ENCODE measurements at places on chromosomes 6 and 20.

- no peak for DNase-seq
These were observed 18.8 kb downstream of the KCNK5 start for GRCh38 chr6:39210450-39210849.

DNA sequence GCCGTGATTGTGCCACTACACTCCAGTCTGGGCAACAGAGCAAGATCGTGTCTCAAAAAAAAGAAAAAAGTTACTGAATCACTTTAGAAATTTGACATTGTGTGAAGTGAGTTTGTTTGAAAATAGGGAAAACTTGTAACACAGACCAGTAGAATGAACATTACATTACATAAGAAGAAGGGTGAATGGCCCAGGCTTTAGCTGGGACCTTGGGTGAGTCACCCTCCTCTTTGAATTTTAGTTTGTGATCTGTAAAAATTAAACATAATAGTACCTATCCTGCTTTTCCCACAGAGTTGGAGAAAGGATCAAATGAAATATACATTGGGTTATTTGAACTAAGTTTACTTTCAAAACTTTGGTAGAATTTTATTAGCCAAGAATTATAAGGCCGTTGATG, 56.3 kb downstream of the KCNS1 start:
- no peak for DNase-seq

DNA sequence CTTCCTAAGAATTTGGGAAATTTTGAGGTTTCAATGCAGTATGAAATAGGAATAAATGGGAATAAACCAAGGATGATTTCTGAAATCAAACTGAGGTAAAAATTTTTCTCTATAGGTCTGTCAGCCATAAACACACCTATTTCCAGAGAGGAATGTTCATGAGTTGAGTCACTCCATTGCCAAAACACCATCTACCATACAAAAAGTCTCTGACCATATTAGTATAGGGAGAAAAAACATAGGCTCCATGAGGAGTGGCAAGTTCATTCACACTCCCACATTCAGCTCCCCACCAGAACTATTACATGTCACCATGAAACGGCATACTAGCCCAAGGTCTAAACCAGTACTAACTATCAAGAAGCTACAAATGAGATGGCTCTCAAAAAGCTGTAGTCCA, 9.6 kb downstream of the ZNF318 start:
- no peak for DNase-seq

DNA sequence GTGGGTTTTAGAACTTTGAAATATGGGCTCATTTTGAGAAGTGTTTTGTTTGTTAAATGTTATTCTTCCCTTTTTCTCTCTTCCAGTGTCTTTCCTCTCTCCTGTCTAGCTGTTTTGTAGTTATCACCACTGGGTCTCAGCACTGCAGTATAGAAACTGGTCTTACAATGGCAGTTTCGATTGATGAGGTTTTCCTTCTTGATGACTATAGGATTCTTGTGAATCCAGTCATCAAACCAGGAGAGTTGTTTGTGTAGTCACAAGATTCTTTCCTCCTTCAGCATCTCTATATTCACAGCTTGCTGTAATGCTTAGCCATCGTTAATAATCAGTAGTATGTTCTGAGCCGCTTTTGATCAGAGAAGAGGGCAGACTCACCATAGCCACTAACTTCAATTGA, 172.3 kb downstream of the OGFRL1 start:
- DNase-seq, result peak; percentile 69

DNA sequence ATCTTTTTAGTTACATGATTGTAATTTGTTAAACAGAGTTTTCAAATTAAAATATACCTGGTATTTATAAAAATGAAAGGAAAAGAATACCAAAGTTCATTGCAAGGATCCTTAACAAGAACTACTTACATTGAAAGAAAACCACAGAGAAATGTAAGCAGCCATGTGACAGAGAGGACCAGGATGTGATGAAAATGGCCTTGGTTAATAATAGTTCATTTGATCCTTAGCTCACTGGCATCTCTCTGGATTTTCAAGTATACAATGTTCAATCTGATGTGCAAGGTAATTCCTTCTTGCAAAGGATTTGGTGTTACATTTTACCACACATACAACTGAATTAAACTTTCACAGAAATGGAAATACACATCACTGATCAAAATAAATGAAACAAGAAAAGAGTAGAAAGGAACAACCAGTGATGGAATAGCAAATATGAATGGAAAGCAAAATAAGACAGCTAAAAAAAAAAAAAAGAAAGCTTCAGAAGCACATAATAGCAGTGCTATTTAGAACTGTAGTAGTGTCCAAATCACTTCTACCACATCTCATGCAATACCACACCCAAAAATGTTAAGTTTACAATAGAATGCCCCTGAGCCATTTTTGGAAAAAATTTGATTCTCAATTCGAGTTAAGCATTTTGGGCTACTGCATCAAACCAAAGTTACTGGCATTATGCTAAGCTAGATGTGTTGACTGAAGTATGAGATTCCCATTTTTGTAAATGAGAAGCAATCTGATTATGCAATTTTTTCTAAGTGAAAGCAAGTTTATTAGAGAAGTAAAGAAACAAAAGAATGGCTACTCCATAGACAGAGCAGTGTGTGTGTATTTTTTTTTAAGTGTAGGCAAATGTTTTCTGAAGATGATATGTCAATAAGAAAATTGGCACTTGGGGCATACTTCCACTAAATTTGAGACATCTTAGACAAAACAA, 22.6 kb upstream of the HLA-A start:
- DNase-seq, result no peak

GRCh38 chr6:11357285-11357684, 124.8 kb upstream of the NEDD9 start:
- no peak for DNase-seq

GRCh38 chr20:10985536-10985935, 311.7 kb upstream of the JAG1 start:
- DNase-seq, result peak; percentile 55

GRCh38 chr6:77853401-77853800, 200.6 kb downstream of the MEI4 start:
- no peak for DNase-seq
